ENCODE measurements at places on chromosomes 3 and 15.

DNA sequence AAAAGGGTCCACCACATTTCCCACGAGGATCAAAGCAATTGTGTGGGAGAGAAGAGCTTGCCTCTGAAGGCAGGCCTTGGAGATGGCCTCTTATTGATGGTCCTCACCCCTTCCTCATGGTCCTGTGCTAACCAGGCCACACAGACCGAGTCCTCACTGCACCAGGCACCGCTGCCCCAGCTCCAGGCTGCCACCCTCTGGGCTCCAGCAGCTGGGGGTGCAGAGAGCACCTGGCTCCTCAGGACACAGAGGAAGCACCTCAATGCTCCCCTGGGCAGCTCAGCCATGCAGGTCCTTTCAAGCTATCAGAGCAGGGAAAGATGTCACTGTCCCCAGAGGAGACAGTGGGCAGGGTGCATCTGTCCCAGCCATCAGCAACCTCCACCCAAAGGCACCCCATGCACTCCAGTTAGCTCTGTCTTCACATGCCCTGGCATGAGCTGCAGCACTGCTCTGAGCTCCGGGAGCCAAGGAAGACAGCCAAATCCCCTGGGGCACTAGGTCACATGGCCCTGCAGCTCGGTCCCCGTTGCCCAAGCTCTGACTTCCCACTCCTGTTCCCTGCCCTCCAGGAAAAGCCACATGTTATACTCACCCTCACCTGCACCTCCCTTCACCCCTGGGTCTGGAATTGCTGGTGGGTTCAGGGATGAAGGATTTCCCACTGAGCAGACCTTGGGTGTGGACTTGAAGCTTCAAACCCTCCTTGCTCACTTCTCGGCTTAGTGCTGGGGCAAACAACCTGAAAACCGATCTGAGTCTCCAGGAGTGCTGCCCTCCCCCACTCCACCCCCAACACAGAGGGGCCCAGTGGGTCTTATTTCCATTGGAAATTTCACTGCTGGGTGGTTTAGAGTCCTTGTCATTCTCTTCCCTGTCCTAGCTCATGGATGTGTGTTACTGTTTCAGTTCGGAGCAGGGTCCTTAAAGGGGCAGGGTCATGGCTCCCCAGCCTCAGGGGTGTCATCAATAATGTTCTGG is 32.6 kb downstream of the ALS2CL start:
- DNase-seq, result no peak

DNA sequence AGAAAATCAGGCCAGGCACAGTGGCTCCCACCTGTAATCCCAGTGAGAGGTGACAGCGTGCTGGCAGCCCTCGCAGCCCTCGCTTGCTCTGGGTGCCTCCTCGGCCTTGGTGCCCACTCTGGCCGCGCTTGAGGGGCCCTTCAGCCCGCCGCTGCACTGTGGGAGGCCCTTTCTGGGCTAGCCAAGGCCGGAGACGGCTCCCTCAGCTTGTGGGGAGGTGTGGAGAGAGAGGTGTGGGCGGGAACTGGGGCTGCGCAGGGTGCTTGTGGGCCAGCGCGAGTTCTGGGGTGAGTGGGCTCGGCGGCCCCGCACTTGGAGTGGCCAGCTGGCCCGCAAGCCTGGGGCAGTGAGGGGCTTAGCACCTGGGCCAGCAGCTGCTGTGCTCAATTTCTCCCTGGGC is 252.6 kb downstream of the FOXP1 start:
- no peak for DNase-seq

- DNase-seq, result no peak
These were observed 7.1 kb downstream of the CPLX3 start for GRCh38 chr15:74833376-74834107.

- DNase-seq, result peak; percentile 45
These were observed 470.1 kb upstream of the THBS1 start for GRCh38 chr15:39110746-39111145.

DNA sequence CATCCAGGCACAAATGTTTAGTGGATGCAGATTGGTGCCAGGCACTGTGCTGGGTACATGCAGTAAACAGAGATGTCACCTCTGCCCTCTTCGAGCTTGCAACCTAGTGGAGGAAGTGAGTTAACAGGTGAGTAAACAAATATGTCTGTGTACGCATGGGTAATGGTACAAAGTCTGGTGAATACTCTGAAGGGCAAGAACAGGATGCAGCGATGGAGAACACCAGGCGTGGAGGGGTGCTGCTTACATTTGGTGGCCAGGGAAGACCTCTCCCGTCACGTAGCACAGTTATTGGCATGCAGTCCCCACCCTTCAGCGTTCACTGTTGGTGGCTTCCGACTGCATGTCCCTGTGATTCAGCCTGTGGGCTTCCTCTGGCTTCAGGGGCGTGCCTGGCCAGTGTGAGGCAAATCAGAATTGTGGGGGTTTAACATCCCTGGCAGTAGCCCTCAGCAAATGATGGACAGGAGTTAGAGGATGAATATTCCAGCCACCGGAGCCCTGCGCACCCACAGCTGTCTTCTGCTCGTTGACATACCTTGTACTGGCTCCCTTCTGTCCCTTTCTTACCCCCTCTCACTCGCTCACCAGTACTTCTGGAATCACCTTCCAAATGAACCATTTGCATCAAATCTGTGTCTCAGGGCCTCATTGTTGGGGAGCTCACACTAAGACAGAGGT is 9.1 kb upstream of the HDAC11 start:
- no peak for DNase-seq

- DNase-seq, result peak; percentile 89
These were observed at the start of gene SPATA12 for GRCh38 chr3:57060089-57060821. TSS of gene SPATA12 (plus strand) at chr3:57060664. CDS start at chr3:57073695, 13,031 bp downstream.

DNA sequence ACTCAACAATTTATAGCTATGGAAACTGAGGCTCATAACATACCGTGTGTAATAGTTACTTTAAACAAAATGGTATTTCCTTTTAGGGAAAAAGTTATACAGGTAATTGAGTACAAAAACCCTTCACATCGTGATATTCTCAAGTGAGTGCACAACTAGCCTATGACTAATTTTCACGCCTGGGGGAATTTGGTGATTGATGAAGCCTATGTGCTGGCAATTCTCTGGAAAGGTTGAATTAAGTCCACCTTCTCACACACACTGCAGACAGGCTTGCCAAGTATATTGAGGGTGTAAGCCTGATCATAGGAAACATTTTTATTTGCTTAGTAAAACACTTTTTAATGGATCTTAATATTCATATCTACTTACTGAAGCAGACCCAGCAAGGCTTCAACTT is 41.3 kb upstream of the ROBO2 start:
- DNase-seq, result no peak

DNA sequence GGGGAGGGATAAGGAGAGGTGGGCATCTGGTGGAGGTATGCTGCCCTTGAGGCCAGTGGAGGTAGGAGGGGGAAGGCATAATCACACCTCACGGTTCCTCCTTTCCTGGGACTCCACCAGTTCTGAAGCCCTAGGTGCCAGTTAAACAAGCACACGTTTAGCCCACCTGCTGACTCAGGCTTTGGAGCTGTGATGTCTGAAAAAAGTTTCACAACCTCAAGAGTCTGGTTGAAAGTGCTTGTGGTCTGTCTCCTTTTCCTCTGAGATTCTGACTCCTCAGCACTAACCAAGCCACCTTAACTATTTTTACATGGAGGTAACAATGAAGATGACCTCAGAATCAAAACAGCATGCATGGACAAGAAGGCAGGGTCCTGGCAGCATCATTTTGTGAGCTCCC is 23.0 kb downstream of the HPS3 start:
- peak; percentile 26 for DNase-seq
